ENCODE measurements at places on chromosomes 4 and X.
A peak's percentile ranks its signal among the peaks of the same experiment; 100 is the strongest.

GRCh38 chr4:26992657-26993361, 132.2 kb downstream of the STIM2 start:
- peak; percentile 16 for DNase-seq

DNA sequence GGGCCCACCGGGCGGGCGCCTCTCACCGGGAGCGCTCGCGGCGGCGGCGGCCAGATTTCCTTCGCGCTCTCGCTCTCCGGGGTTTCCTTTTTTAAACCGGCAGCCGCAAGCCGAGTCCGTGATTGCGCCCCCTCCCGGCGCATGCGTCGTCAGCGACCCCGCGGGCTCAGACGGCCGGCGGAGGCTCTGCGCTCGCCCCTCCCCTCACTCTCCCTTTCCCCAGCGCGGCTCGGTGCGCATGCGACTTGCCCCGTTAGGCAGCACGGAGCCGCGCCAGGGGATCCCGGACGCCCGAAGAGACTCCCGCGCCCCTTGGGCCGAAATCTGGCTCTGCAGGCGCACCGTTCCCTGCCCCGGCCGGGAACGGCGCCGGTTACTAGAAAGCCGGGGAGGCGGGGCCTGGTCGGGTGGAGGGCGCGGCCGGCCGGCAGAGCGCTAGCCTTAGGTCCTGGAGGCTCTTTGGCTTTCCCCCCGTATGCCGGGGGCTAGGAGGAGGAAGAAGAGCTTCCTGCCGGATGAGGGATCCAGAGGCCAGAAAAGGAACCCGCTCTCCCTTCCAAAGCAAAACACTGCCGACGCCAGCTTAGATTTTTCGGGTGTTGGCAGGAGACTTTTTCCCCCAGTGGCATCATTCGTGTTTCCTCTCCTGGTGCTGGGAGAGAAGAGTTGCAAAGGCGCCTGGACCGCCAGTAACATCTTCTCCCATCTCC, at the start of gene CLOCK:
Gene CLOCK, minus strand, starts transcription at position 154 of the 710 bp plus-strand sequence. CDS start 64,124 bp downstream, outside the sequence.
- peak; percentile 94 for DNase-seq

GRCh38 chrX:105755109-105755508, 67.2 kb upstream of the NRK start:
- DNase-seq = no peak

GRCh38 chr4:20119141-20119540, 132.6 kb upstream of the SLIT2 start:
- no peak for DNase-seq

DNA sequence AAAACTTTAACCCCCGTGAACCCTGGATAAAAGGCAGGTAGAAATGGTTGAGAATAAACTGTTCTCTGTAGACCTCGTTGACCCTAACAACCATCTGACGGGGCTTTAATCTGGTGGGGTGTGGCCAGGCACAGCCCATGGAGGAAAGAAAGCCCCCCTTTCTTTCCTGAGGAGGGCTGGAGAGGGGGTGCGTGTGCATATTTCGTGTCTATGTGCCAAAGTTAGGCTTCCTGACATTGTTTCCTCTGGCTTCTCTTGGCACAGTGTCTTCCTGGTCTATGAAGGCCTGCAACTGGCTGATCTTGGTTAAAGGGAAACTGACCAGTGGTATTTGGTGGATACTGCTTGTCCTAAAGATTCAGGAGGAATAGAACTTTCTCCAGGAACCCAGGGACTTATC, 97.1 kb downstream of the MGST2 start:
- DNase-seq = no peak

GRCh38 chr4:178738026-178738425, 1295.8 kb upstream of the AGA start:
- no peak for DNase-seq

DNA sequence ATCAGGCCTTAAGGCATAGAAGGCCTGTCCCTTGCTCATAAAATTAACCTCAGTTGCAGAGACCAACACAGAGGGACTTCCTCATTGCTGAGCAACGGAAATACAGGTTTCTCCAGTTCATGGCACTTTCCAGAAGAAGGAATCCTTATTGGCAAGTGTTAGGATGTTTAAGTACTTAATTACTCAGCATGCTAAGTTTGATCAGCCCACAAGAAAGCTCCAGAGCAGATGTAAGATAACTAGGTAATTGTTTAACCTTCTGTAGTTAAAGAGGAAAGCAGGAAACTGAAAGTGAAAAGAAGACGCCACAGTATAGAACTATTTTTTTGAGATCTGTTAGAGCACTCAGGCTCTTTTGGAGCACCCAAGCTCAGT, 33.5 kb downstream of the SMS start:
- no peak for DNase-seq

- DNase-seq = no peak
These were observed 55.8 kb upstream of the SORBS2 start for GRCh38 chr4:185867770-185868169.

GRCh38 chrX:137034508-137034872, 695 bp upstream of the GPR101 start:
- no peak for DNase-seq

DNA sequence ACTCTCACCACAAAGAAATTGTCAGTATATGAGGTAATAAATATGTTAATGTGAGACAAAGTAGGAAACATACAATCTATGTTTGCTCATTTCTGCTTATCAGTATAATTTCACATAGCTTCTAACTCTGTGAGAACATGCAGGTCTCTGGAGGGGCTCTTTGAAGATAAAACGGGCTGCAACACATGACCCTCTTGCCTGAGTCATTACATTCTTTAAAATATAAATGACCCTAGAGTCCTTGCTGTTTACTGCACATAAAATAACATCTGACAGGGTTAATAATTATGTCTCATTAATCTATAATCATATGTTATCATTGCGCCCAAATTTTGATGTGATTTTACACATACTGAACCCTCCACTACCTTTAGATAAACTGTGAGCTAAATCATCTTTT, 681.5 kb downstream of the ARAP2 start:
- DNase-seq = no peak

DNA sequence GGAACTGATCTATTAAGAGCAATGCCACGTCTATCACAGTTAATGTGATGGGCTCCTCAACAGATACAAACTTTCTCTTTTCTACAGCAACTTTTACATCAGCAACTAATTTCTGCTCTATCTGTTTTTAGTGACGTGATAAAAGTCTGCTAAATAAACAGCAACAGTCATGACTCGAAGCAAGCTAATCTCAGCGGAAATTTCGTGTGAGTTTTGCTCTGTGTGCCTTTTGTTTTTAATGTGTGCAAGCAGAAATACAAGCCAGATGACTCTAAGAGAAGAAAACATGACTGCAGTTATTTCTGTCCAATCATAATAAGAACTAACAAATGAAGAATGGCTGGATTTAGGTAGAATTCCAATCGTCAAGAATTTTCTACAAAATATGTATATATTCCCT, 214.3 kb downstream of the LDB2 start:
- peak; percentile 42 for DNase-seq

GRCh38 chrX:147226801-147227200, 412.3 kb upstream of the CXorf51A start:
- no peak for DNase-seq

GRCh38 chr4:65819192-65819591, 148.9 kb upstream of the EPHA5 start:
- no peak for DNase-seq

DNA sequence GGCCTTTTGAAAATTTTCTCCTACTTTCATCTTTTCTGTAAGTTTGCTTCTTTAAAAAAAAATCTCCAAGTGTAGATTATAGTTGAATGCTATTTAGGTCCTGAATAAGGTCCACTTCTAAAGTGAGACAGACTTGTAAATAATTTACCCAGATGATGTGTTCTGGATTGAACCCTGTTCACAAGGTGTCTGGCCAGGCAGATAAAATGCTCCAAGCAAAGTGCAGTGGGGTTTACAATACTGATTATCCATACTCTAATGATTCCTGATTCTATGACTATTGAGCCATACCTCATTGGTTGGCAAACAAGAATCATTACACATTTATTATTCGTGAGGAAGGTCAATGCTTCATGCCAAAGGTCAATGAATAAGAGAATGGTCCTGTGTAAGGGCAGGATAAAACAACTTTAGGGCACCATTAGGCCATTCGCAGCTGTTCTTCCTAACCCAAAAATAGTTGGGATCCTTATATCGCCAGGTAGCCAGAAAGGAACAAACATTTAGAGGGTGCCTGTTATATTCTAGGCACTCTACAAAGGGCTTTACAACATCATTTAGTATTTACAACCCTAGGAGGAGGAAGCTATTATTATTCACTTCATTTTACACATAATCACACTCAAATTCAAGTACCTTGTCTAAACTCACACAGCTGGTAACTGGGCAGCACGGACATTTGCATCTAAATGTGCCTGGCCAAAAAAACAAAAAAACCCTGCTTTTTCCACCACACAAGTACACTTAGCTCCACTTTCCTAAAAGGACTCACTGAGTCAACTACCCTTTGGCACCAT, 18.6 kb upstream of the SAT1 start:
- no peak for DNase-seq

DNA sequence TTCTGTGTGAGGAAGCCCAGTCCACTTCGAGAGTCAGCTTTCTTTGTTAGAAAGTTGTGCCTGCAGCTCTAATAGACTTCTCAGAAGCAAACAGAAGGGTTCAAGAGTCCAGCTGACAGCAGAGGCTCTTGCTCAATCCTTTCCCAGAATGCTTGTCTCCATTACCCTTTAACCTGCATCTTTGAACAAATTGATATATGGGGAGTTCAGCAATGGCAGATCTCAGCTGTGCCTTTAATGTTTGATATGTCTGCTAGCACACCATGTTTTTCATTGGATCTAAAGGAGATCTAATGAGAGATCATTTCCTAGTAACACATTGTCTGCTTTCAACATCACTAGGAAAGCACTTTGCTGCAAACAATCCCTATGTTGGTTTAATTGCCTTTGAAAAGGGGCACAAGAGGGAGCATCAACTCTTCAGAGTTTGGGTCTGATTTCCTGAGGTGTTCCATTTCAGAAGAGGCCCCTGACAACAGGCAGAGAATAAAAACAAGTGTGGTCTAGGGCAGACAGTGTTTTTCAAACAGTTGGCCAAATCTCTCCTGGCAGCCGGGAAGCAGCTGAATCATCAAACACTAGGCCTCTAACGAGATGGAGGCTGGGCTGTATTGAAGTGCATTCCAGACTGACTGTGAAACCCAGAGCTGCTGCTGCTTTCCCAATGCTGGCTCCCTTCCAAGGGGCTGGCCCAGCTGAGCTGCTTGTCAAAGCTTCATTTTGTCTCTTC, 55.5 kb downstream of the LUZP4 start:
- peak; percentile 86 for DNase-seq

- DNase-seq = no peak
These were observed 85.3 kb upstream of the STX18 start for GRCh38 chr4:4627111-4627510.

- DNase-seq = no peak
These were observed 10.8 kb downstream of the CA5B start for GRCh38 chrX:15748841-15749240.

- DNase-seq = no peak
These were observed 21.7 kb upstream of the CD38 start for GRCh38 chr4:15756361-15756861.

- no peak for DNase-seq
These were observed 1854.6 kb downstream of the PCDH7 start for GRCh38 chr4:32574803-32575202.

GRCh38 chr4:169153481-169154087, 117.2 kb downstream of the SH3RF1 start:
- no peak for DNase-seq

- no peak for DNase-seq
These were observed 13.4 kb downstream of the CCDC158 start for GRCh38 chr4:76407440-76408119.

- peak; percentile 31 for DNase-seq
These were observed 1.7 kb downstream of the CTBP1 start for GRCh38 chr4:1246901-1247863.

DNA sequence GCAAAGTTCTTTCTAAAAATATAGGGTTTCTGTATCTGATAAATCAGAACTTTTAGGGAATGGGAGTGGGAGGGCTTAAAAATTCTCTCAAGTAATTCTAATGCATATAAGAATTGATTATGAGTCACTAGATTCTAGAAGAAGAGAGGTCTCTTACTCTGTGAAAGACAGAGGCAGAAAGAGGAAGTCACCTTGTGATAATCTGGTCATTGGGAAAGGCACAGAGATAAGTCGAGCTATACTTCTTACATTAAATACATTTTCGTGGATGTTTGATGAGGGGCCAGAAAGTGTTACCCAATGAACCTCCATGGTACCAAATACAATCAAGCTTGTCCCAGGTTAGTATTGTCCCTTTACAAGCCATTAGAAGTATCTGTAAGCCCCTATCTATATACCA, 134.4 kb downstream of the MAD2L1 start:
- no peak for DNase-seq

DNA sequence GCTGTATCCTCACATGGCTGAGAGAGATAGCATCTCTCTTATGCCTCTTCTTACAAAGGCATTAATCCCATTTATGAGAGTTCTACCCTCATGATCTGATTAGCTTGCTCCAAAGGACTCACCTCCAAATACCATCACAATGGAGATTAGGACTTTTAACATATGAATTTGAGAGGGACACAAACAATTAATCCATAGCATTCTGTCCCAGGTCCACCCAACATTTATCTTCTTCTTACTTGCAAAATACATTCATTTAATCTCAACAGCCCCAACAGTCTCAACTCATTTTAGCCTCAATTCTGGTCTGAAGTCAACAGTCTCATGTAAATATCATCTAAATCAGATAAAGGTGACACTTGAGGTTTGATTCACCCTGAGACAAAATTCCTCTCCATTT, 555.4 kb downstream of the RAB28 start:
- no peak for DNase-seq

DNA sequence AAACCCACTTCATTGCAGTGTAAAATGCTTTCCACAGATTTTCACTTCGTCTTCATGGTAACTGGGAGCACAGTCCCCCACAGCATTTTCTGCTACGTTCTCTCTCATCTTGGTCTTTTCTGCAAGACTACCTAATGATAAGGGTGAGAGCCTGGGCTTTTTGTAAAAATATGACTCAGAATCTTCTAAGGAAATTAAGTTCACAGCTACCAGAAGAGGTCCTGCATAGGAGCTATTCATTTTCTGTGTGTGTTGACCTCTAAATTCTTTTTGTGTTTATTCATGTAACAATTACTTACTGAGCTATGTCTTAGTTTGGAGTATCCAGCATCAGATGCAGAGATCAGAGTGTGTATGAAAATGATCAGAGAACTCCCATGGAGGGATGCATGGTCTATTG, 192.2 kb downstream of the CPEB2 start:
- no peak for DNase-seq

DNA sequence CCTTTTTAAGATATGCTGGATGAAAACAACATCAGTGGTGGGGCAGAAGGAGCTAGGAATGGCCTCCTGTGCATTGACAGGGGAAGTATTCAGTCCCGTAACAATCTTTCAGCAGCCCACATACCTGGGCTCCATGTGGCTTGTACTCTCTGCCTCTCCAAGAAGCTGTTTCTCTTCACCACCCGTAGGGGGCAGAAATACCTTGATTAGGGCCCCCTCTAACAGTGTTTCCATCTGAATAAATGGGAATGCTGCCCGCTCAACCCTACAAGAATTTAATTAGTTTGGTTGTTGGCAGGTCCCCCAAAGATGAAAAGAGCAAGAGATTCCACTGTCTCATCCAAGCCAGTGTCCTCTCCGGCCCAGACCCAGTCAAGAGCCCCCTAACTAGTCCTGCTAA, 155.2 kb downstream of the SMIM20 start:
- DNase-seq = no peak
